Fibroblast of skin of left biceps (primary cell): ENCODE measurements at places on chromosomes 12 and 14.

DNA sequence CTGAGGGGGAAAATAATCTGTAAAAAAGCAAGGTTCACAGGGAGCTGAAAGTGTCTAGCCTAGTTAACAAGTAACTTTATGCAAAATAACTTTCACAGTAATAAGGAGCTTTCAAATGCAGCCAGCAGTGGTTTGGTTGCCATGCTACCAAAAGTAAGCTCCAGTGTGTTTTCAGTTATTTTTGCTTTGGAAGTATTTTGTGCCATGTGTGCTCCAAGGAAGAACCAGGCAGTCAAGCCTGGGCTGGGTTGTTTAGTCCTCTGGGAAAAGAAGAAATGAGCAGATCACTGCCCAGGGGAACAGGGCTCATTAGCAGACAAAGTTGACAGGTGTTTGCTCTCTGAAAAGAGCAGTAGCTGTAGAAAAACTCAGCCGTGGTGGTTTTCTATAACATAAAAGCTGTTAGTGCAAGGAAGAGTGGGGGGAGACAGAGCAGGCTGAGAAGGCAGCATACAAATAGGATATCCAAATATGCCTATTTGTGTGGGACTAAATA, 92.8 kb upstream of the TMTC2 start:
- no peak for DNase-seq

DNA sequence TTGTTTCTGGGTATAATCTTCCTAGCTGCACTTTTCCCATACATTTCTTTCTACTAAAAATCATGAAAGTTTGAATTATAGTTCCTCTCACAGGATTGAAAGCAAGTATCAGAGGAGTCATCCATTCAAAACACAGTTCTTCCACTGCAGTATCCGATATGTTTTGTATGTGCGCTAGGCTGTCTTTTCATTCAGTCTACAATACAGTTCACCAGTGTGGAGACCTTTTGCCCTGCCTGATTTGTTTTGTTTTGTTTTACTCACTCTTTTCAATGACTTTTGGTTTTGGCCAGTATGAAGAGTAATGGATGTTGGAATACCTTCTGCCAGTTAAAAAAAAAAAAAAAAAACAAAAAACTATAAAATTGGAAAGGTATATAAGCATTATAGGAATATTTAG, 91.4 kb downstream of the FGD4 start:
- DNase-seq = no peak

- no peak for DNase-seq
These were observed 25.3 kb downstream of the TMEM63C start for GRCh38 chr14:77206877-77207389.

DNA sequence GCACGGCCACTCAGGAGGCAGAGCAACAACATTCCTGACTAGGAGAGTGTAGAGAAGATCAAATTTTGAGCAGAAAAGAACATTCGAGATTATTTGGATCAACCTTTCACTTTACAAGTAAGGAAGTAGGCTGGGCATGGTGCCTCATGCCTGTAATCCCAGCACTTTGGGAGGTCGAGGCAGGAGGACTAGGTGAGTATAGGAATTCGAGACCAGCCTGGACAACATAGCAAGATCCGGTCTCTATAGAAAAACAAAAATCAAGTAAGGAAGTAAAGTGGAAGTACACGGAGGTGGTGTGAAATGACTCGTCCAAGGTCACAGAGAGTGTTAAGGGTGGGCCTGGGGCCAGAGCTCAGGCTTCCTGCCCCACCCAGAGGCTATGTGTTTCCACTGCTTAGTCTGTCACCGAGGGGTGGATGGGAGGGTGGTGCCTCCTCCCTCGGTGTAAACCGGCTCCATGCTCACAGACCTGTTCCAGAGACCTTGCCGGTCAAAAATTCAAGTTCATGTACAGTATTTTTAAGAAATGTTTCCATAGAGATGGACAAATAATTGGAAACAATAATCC, 51.9 kb downstream of the MAP1LC3B2 start:
- DNase-seq = no peak

DNA sequence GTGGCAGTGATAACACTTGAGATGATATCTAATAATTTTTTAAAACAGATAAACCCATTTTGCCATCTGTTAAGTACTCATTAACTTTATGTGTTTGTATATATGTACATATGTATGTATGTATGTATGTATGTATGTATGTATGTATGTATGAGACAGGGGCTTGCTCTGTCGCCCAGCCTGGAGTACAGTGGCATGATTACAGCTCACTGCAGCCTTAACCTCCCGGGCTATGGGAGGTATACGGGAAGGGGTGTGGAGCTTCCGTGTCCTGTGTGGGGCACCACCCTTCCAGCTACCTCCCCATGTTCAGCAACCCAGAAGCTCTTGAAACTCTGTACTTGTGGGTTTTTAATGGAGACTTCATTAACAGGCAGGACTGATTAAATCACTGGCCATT, 116.9 kb downstream of the SCFD1 start:
- DNase-seq = no peak

GRCh38 chr14:96567289-96567899, 65.2 kb downstream of the PAPOLA start:
- peak; percentile 5 for DNase-seq

- no peak for DNase-seq
These were observed 43.6 kb downstream of the ANO2 start for GRCh38 chr12:5901416-5901815.

DNA sequence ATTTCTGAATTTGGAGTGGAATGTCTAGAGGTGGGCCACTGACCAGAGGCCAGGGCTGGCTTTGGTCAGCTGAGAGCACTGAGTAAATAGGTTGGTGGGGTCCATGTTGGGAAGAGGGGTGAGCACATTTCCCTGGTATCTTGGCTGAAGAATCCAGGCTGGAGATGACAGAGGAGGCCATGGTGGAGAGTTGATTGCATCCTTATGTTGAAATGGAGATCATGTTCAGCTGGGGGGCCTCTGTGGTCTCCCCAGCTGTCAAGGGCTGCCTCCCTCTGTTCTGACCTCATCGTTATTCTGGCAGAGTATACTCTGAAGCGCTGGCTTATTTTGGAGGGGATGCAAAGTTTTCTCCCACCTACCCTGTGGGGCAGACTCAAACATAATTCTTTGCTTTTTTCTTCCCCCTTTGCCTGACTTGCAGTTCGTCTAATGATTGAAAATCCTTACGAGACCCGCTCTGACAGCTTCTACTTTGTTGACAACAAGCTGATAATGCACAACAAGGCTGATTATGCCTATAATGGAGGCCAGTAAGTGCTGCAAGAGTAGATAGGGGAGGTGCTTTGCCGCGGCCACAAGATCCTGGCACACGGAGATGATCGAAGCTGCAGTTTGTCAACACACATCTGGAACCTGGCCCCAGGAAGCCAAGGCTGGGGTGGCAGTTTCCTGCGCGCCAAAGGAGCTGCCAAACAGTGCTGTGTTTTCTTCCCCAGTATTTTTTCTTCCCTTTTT, 6.0 kb upstream of the ACADS start:
- DNase-seq = no peak

- DNase-seq = no peak
These were observed 199.6 kb downstream of the TRHDE start for GRCh38 chr12:72471806-72472205.

GRCh38 chr14:52150162-52150561, 81.3 kb upstream of the NID2 start:
- no peak for DNase-seq

- DNase-seq = no peak
These were observed 90.0 kb downstream of the RMST start for GRCh38 chr12:97552410-97553121.
